Suppressor macrophage treated with lipopolysaccharide for 4 hours (primary cell): ENCODE measurements at places on chromosomes 7 and 10.

- no peak for DNase-seq
These were observed 31.0 kb downstream of the CUX1 start for GRCh38 chr7:101848208-101848951.

- no peak for DNase-seq
These were observed 42.9 kb downstream of the C10orf120 start for GRCh38 chr10:122656741-122657140.

- no peak for DNase-seq
These were observed 114.5 kb downstream of the ATE1 start for GRCh38 chr10:121813211-121813815.

GRCh38 chr7:44322631-44323363 is 2.6 kb downstream of the CAMK2B start:
- DNase-seq: no peak

DNA sequence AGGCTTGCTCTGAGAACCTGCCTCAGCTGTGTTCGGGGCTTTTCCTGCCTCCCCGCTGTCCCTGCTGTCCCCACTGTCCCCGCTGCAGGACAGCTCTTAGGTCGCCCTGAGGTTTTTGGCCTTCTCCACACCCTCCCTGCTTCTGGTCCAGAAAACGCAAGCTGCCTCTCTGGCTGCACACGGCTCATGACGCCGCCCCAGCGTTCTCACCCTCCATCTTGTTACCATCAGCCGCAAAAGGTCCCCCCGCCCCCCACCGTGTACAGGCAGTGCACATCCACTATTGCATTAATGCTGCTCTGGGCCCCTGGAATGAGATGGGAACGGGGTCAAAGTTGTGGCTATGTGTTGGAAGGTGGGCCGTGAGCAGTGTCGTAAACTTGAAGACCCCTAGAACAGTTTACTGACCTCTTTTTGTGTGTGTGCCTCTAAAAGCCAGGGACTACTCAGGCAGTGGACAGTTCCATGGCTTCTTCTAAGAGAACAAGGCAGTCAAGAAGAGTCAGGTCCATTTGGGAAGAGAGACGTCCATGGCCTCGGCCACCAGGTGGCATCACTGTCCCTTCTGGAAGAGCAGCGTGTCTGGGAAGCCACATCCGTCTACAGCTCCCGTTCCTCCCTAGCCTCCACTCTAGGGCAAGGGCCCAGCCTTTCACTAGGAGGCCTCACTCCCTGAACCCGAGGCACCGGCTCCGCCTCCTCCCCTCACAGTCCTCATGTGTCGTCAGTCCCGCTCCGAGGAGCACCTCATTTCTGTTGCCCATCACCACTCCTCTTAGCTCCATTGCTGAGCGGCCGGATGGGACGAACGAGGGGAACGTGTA is 38.5 kb upstream of the MKRN1 start:
- peak; percentile 87 for DNase-seq

DNA sequence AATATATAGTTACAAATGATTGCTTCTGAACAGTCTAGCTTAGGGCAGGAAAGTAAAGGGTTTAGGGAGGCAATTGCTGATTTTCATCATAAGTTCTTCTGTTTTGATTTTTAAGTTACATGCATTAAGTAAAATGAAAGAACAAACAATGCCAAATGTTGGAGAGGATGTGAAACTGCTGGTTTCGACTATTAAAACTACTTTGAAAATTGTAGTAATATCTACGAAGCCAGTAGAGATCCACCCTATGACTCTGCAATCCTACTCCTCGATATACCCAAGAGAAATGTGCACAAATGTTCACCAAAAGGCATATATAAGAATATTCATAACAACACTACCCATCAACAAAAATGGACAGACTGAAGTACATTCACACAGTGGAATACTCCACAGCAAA is 24.3 kb downstream of the PDZD8 start:
- DNase-seq: peak; percentile 37

GRCh38 chr10:48472501-48473069 is 132.3 kb downstream of the ARHGAP22 start:
- DNase-seq: no peak

GRCh38 chr7:1096156-1097119 is 8.5 kb downstream of the GPER1 start:
- no peak for DNase-seq

DNA sequence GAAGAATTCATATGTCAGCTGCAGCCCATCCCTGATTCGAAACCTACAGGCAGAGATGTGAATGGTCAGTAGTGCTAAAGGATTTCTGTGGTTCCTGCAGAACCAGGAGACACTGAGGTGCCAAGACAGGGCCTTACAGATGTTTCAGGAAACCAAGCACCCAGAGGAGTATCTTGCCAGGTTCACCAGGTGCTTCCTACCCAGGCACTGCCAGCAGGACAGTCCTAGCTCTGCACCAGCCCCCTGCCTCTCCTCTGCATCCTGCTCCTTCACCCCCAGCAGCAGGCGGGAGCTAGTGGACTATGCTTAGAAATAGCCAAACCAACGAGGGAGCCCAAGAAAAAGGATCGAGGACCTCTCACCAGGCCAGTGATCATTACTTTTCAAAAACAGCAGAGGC is 4.2 kb upstream of the IKZF1 start:
- peak; percentile 46 for DNase-seq

- no peak for DNase-seq
These were observed 29.2 kb upstream of the APBB1IP start for GRCh38 chr10:26408858-26409494.

DNA sequence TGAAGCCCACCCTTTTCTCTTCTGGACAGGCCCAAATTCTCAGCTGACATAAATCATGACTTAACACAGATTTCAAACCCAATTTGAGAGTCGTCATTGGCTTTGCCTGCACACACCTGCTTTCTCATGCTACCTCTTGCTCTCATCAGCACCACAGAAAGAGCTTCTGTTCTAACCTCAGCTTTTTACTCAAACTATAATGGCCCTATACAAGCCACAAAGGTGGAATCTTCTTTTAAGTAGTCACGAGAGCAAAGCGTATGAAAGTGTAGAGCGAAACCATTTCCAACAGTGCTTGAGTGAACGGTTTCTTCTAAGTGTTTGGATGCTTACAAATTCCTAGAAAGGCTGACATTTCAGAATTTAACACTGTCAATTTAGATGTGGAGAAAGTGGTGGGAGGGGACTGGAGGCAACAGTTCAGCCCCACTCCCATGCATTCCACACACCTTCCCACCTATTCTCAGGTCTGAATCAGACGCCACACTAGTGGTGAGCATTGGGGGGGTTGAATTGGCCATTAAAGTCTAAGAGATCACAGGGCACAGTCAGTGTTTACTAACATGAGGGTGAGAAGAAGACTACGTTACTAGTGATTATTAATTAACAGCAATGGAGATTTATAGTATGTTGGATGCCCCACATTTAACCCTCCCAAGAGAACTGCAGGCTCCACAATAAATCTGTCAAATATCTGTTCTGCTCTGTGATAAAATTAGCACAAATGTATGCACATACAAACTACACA is 114.0 kb downstream of the PRKCQ start:
- no peak for DNase-seq

- DNase-seq: peak; percentile 4
These were observed 171.3 kb downstream of the MAGI2 start for GRCh38 chr7:79282070-79282694.

GRCh38 chr10:30386801-30387588 is 37.9 kb upstream of the MTPAP start:
- peak; percentile 54 for DNase-seq

- no peak for DNase-seq
These were observed 57.2 kb downstream of the SLC16A12 start for GRCh38 chr10:89478085-89478738.

DNA sequence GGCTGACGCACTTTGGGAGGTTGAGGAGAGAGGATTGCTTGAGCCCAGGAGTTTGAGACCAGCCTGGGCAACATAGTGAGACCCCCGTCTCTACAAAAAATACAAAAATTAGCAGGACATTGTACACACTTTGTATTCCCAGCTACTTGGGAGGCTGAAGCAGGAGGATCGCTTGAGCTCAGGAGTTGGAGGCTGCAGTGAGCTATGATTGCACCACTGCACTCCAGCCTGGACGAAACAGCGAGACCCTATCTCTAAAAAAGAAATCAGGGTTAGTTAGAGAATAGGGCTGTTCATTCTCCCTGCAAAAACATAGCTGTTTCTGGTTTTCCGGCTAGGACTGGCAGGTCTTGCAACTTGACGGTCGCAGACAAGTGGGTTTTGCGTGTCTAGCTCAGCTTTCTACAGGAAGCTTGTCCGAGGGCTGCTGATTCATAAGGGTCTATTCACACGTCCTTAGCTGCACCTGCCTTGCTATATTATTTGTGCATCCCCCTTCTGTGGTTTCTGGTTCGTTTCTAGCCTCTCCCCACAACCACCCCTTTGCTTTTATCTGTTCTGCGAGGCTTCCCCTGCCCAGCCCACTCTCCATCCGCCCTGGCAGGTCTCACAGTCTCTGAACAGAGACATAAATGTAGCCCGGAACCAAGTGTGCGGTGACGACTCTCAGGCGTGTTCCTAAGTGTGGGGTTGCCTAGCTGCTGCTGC is 10.7 kb downstream of the AMZ1 start:
- no peak for DNase-seq

DNA sequence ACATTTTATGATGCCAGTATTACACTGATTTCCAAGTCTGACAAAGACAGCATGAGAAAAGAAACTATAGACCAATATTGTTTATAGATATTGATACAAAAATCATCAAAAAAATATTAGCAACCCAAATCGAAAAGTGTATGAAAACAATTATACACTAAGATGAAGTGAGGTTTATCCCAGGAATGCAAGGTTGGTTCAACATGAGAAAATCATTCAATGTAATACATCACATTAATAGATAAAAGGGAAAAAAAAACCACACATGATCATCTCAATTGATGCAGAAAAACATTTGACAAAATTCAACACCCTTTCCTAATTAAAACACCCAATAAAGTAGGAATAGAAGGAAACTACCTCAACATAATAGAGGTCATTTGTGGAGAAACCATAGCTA is 153.9 kb downstream of the DNAJC1 start:
- DNase-seq: no peak

DNA sequence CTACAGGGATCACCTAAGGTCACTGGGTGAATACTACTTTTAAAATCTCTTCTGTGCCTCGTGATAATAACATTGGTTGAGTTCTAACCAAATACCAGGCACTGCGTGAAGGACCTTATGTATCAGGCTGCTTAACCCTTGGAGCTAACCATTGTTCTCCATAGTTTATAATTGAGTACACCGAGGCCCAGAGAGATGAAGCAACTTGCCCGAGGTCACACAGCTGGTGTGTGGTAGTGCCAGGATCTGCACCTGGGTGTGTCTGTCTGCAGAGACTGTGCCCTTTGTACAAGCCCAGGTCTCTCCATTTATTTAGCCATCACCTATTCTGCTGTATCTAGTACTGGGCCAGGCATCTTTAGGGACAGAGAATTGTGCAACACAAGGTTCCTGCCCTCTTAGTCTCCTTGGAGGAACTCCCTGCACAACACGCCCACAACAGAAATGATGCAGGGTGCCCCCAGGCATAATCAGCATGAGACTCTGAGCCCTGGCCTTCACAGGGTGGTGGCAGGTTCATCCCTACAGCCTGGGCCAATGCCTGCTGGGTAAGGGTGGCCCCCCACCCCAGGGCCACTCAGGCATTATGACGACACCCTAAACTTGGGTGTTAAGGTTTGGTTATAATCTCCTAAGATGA is 31.5 kb downstream of the UNC5B start:
- DNase-seq: peak; percentile 62

DNA sequence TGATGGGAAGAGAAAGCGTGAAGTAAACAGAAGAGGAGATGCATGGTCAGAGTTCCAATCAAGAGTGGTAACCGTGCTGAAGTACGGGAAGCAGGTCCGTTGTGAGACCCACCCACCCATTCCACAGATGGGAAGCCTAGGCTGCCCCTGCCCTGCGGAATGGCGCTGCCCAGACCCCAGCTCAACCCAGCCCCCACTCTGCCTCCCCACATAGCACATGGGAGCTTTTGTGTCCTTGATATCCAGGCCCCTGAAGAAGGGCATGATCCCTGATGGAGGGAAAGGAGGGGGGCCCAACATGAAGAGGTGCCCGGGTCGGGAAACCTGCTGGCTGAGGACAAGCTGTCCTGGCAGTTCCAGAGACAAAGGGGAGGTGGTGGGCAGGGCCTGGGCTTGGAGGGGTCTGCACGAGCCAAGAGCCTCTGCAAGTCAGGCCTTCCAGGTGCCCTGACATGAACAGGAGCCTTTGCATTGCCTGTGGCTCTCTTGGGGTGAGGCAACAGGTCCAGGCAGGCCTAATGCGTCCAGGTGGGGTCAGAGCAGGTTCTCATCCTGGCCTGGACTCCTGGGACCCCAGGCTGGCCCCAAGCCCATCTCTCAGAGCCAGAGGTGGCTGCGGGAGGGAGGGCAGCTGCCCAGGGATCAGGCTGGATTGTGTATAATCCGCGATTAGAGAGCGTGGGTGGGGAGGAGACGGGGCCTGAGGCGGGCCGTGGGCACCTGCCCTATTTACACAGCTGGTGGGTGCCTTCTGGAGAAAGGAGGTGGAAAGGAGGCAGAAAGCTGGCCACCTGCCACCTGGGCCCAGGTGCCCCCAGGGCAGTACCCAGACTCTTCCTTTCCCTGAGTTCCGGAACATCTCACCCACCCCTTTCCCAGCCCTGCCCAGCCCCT is 23.5 kb downstream of the YKT6 start:
- DNase-seq: no peak

DNA sequence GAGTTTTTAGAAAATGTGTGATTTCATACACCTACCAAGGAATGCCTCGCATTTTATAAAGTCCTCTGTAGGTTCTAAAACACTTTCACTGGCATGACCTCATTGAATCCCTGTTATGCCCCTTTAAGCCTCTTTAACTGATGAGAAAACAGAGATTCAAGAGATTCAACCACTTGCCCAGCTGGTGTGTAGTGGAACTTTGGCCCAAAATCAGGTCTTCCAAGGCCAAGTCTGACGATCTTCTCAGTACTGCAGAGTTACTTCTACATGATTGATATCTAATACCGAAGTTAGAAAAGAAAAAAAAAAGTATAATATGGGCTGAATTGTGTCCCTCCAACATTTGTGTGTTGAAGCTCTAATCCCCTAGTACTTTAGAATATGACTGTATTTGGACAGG is 202.0 kb downstream of the WDR11 start:
- no peak for DNase-seq

- DNase-seq: no peak
These were observed 23.3 kb downstream of the CLIP2 start for GRCh38 chr7:74312418-74313028.

- no peak for DNase-seq
These were observed 17.9 kb upstream of the SERPINE1 start for GRCh38 chr7:101108961-101109360.

DNA sequence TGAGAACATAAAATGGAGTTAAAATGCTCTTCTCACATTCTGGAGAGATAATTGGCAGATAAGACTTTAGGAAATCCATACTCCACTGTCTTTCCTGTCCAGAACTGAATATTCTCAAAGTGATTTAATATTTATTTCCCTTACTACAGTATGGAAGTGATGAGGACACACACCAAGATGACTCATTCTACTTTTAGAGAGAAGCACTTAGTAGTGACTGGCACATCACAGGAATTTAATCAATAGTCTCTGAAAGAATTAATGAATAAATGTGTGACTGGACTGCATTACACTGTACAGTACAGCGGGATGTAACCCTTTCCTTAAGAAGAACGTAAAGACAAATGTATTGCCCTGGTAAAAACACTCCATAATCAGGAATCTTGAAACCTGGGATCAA is 116.7 kb downstream of the SEMA3E start:
- no peak for DNase-seq
